ENCODE measurements at places on chromosomes 7 and 10.

DNA sequence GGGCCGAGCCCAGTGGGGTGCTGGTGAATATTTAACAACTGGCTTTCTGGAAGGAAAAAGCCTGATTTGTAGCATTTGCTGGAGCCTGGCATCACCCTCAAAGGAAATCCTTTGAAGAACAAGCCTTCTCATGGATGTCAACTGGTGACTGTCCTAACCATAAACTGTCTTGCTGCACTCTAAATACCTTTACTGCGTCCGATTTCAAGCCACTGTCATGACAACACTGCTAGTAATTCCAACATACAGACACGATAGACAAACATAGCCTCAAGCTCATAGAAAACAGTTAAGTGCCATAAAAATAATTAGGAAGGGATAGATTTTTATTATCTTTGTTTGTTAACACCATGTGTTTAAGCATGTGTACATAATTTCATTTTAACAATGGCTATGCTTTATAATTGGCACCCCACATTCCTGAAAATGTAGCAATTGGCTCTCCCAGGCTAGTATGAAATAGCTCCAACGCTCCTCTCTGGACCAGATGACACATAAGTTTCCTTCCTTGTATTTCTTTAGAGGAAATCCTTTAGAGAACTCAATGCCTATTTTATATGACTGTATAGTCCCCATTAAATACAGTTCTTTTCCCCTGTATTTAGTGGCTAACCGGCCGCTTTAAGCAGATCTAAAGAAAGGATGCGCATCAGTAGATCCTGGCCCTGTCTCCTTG is 273.4 kb downstream of the PRPF18 start:
- no peak for DNase-seq

- DNase-seq, result no peak
Observed at GRCh38 chr10:104734433-104734832, 93.3 kb downstream of the SORCS3 start.

- DNase-seq, result no peak
Observed at GRCh38 chr10:123972481-123973401, 81.1 kb upstream of the CPXM2 start.

- DNase-seq, result no peak
Observed at GRCh38 chr7:125278318-125278717, 348.7 kb upstream of the POT1 start.
